Stimulated activated naive CD8-positive, alpha-beta T cell treated with anti-CD3 and anti-CD28 coated beads, Interleukin-15, amount 100 ng/mL, for 72 hours (primary cell): ENCODE measurements at places on chromosomes 7 and 10.

GRCh38 chr7:111750878-111751277 is 188.6 kb upstream of the IMMP2L start:
- no peak for DNase-seq

DNA sequence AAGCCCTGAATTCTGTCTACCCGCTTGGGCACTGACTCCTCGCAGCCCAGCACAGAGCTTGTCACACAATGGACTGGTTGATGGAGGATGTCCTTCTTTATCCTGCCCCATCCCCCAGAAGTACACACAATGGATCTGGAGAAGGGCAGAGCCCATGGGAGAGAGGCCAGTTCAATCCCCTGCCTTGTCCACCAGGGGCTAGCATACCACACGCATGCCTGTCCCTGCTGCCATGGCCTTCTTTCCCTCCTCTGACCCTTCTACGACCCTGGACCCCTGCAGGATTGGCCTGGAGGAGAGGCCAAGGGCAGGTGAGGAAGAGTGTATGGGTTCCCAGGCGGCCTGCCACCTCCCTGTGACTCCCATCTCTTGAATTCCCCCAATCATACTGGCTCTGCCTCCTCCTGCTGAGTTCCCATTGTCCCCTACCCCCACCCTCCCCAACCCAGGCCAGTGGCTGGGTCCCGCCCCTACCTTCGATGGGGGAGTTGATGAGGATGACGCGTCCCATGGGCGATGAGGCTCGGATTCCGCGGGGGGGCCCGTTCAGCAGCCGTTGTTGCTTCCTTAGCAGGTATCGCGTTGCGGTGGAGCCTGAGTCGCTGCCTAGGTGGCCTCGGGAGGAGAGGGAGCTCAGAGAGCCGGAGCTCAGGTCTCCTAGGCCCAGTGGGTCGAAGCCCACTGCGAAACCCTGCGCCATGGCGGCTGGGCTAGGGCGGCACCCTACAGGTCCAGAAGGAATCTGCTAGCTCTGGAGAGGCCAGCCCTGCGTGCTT is 1.2 kb downstream of the PDZD7 start:
- DNase-seq, result no peak

- no peak for DNase-seq
These were observed 2.0 kb downstream of the GARS1 start for GRCh38 chr7:30596721-30597120.

DNA sequence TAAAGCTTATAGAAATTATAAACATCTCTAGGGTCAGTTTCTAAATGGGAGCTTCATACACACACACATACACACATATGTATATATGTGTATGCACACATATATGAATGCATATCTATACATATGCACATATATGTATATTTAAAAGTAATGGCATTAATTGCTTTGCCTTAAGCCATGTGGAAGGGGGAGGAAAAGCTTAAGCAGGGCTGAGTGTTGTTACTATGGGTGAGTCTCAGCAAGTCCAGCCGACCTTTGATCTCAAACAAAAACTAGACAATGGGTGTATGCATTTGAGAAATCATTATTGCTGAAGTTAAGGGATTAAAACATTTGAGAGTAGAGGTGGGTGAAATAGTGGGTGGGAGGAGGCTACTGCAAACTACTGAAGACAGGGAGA is 546.7 kb downstream of the MAGI2 start:
- DNase-seq, result no peak

DNA sequence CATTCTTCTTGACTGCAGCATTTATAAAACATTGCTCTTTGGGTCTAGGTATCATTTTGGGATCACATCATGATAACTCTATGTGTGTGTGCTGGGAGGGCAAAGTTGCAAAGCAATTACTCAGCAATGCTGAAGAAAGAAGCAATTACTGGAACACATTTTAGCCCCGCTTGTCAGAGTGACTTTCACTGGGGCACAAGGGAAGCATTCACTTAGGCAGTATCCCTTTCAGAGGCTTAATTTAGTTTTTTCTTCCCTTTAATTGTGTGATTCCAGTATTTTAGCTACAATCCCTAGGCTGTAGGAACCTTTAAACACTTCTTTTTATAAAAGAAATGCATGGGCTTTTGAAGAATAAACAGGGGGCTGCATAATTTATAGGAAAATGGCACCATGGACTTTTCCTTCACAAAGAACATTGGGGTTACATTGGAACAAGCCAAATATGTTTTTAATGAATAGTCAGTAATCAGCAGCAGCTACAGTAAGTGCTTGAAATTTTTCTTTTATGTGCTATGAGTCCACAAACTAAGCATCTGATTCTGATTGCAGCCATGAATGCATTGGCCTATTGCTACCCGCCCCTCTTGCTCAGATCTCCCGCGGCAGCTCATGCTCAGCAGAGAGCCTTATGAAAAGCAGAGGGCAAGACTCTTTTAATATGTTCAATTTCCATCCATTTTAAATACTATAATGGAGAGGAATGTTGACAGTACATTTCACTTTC is 51.2 kb upstream of the NXPH1 start:
- DNase-seq, result no peak

DNA sequence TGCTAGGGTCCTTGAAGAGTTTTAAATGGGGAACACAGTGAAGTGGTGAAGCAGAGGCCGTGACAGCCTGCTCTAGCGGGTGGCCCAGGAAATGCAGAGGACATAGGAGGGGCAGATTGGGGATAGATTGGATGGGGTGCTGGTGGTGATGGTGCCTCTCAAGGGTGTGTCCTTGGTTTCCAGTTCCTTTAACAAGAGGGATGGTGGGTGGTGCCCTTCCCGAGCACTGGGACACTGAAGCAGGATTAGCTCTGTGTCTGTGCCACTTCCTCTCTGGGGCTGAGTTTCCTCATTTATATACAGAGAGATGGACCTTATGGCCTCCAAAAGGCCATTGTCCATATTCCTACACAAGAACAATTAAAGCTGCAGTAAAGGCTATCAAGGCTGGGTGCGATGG is 285.5 kb downstream of the TCF7L2 start:
- DNase-seq, result no peak

DNA sequence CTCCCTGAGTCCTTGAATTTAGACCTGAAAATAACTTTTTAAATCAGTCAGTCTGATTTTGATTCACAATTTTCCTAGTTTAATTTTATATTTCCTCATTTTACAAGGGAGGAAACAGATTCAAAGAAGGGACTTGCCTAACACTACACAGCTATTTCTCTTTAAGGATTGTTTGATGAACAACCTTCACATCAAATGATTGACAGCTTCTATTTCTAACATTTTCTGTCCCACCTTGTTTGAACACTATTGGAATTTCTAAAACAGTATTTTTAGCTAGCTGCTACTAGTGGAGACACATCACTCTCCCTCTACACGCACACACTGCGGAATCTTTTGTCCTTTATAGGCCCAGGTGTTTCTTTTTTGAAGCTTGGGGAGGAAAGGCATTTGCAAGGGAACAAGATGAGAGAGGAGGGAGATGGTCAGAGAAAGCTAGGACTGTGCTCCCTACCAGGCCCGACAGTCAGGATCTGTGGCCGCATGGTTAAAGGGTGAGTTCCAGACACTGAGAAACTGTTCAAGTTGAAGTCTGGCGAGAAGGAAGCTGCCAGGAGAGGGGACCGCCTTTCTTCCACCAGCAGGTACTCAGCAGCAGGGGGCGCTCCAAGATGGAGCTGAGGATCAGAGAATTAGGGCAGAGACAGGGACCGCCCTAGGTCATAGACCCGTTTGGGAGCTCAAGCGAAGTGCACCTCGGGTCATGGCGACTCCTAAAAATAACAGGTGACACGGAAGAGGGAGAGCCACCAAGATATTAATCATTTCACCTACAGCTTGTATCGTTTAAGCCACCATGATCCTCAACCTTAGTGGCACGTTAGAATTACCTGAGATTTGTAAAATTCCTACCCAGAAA is 49.7 kb downstream of the DNAJC12 start:
- peak; percentile 87 for DNase-seq
